ENCODE measurements at places on chromosomes 7 and 10.

DNA sequence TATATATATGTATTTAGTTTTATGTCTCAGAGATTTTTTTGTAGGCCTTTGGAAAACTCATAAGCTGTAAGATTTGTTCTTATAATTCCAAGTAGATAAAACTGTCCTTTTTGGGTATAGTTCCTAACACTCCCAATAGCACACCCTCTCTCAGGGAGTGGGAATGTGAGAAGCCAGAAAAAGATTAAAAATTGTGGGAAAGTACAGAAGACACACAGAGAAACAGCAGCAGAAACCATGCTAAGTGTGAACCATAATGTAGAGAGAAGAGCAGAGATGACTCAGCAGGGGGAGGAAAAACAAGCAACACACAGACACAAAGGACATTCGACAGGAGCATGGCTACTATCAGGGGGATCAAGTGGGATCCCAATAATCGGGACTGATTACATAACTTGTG, 401.6 kb downstream of the MAGI2 start:
- no peak for DNase-seq

DNA sequence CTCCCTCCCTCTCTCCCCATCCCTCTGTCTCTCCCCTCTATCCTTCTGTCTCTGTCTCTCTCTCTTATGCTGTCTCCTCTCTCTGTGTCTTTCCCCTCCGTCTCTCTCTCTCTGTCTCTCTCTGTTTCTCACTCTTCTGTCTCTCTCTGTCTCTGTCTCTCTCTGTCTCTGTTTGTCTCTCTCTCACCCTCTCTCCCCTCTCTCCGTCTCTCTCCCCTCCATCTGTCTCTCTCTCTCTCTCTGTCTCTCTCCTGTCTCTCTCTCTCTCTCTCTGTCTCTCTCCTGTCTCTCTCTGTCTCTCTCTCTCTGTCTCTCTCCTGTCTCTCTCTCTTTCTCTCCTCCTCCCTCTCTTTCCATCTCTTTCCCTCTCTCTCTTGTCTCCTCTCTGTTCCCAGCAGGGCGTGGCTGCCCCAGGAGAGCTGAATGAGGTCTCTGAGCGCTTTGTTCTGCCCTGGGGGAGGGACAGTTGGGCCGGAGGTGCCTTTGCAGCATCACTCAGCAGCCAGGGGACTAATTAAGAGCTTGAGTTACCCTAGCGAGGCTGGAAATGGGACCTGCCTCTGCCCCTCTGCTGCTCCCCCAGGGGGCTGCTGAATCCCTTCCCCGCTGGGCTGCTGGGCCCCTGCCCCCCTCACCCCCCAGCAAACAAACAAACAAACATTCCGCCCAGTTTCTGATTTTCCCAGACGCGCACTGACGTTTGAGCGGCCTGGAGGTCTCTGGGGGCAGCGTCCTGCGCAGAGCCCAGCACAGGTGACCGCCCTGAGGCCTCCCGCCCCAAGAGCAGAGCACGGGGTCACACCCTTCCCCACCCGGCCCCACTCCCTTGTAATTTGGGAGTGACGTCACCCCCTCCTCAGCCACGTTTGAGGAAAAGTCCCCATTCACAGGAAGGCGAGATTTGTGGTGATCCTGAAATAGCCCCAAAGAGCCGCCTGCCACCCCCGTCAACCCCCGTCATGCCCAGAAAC, 68.1 kb downstream of the PDGFA start:
- no peak for DNase-seq

GRCh38 chr7:155598810-155599210, 45.7 kb upstream of the RBM33 start:
- peak; percentile 67 for DNase-seq

- DNase-seq, result no peak
Measured at GRCh38 chr10:120688928-120689327, 162.2 kb upstream of the WDR11 start.

- DNase-seq, result no peak
Measured at GRCh38 chr7:155840262-155840885, 28.1 kb upstream of the SHH start.

GRCh38 chr7:43234073-43234472, 121.6 kb downstream of the HECW1 start:
- DNase-seq, result no peak

- DNase-seq, result peak; percentile 55
Measured at GRCh38 chr7:11830582-11831155, 1.3 kb downstream of the THSD7A start.

DNA sequence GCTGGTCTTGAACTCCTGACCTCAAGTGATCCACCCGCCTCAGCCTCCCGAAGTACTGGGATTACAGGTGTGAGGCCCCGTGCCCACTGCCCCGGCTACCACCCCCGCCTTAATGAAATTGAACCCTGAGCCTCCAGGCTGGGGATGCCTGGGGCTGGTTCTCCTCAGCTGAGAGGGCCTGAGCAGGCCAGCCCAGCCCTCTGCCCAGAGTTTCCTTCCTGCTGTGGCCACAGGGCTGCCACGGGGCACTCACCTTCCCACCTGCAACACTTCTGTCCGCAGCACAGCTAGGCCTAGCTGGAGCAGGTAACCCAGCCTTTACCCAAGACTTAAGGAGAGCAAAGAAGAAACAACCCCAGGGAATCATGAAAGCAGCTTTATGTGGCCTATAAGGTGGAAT, 78.1 kb upstream of the ANLN start:
- no peak for DNase-seq

DNA sequence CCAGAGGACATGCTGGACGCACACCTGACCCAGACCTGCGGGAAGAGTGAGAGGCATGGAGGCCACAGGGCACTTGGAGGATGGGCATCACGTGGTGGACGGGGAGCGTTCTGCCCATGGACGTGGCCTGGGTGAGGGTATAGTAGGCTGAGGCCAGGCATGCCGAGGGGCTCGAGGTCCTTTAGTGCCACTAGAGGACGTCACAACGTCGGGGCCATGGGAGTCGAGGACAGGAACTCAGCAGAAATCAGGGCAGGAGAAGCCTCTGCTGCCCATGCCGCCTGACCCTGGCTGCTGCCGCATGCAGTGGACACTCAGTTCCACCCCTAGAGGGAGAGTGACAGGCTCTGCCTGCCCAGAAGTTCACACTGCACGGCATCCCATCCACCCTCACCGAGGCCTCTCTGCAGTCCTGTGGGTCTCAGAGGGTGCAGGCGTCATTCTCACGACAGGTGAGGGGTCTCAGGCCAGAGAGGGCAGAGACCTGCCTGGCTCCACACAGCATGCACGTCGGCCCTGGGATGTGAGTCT, 198.7 kb downstream of the ADARB2 start:
- DNase-seq, result no peak

DNA sequence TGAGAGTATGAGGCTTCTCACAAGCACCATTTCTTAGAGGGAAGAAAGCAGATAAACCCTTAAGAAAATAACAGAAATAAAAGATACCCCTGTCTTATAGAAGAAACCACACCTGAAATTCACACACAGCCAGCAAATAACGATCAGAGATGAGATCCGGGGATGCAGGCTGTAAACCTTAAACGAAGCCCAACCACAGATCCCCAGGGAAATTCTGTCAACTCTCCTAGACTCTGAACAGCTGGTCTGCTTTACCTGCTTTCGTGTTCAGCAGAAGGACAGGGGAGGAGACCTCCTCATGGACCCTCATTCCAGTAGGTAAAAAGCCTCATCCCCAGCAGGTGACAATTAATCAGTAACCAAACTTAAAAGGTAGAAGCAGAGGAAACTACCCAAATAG, 45.0 kb downstream of the VOPP1 start:
- no peak for DNase-seq

- no peak for DNase-seq
Measured at GRCh38 chr10:100812978-100813377, 67.6 kb downstream of the PAX2 start.

DNA sequence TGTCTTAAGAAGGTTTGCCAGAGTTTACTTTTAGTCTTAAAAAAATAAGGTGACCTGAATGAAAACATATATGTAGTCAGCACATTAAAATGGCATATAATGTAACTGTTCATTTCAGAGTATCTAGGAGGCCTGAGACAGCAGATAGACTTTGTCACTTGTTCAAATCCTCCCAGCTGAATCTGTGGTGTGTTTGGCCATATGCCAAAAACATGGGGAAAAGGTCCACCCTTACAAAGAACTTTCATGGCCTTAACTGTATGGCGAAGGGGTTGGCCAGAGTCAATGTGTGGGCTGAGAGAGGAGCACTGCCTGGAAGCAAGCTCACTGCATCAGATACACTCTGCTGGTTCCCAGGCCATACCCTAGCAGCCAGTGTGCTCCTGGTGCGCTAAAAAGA, 113.7 kb downstream of the ALOX5 start:
- DNase-seq, result no peak

GRCh38 chr10:87850742-87851205, 12.6 kb downstream of the KLLN start:
- peak; percentile 69 for DNase-seq

GRCh38 chr10:77371848-77372799, 265.5 kb downstream of the KCNMA1 start:
- DNase-seq, result no peak

DNA sequence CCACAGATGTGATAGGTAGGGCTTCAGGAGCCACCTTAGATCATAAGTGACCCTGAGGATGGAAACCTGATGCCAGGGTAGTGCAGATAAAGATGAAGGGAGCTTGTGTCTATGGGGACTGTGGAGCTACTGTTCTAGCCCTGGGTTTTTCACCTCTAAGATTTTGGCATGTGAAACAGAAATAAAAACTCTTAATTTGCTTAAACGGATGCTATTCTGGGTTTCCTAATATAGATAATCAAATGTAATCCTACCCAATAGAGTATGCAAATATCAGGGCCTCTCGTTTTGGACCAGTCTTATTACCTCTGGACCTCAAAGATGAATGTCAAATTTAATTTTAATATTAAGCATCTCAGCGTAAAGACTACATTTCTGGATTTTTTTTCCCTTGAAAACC, 49.3 kb downstream of the ABCB4 start:
- no peak for DNase-seq

- DNase-seq, result no peak
Measured at GRCh38 chr10:106978756-106979155, 185.8 kb downstream of the SORCS1 start.

- no peak for DNase-seq
Measured at GRCh38 chr7:99786726-99787335, 2.8 kb upstream of the CYP3A4 start.

DNA sequence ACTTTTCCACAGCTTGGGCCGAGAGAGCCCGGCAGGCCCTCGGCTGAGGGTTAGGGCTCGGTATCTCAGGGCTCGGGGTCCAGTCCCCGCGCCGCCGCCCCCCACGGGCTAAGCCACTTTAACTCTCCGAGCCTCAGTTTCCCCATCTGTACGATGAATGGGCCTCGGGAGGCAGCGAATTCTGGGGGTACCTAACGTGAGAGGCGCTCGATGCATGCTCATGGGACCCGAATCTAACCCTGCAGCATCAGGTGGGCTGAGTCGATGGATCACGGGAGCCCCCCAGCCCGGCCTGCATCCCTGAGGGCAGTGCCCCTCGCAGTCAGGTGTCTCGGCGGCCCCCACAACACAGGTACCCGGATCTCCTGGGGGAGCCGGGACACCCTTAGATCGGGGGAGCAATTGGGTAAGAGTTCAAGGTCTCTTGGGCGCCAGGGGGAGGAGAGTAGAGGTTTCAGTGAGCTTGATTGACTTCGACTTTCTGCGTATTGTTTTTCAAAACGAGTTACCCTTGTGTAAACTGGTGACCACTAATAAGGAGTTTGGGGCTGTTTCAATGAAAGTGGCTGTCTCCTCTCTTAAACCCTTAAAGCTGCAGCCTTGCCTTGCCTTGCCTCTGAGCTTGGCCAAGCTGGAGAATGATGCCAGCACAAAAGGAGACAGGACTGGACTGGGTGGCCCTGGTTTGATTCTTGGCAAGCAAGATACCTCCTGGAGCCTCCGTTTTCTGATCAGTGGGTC, 631 bp downstream of the POR start:
- DNase-seq, result no peak

GRCh38 chr10:87861566-87861952, 1.8 kb downstream of the KLLN start:
- DNase-seq, result peak; percentile 59

- DNase-seq, result no peak
Measured at GRCh38 chr7:123570390-123571182, 13.0 kb upstream of the NDUFA5 start.

Measured in fibroblast of skin of scalp (primary cell).